Esophagus mucosa (tissue), 1 donor: ENCODE measurements at places on chromosomes 1 and 21.

GRCh38 chr1:173418107-173418985 is 58.8 kb upstream of the PRDX6 start:
- ATAC-seq: no peak

GRCh38 chr1:197013234-197013633 is 35.9 kb downstream of the CFHR5 start:
- ATAC-seq: no peak

- ATAC-seq: no peak
Measured at GRCh38 chr1:13826009-13826408, 126.0 kb downstream of the PRDM2 start.

DNA sequence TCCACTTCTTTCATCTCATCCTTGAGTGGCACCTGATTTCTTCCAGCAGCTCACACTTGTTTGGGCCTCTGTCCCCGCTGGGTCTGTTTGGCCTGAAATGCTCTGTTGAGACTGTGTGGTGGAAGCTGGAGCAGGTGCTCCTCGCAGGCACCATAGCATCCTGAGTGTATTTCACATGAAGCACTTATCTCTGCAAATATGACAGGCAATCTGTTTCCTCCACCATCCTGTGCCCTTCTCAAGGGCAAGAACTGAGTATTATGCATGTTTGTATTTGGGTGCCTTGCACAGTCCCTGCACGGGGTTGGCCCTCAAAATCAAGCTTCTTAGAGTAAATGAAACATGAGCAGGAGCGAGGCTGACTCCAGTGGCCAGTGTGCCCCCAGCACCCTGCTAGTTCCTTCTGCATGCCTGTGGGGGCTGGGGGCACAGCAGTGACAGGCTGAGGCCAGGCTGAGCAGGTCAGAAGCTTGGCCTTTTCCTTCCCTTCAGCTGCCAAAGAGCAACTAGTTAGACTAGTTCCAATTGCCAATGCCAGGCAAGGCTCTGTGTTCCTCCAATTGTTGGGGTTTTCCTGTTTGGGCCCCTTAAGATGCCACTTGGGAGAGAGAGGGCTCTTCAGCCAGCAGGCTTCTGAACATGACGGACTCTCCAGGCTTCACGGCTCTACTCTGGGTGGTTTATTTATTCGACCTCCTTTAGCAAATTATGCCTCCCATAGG is 129.6 kb upstream of the ATP1A1 start:
- peak; percentile 19 for ATAC-seq

DNA sequence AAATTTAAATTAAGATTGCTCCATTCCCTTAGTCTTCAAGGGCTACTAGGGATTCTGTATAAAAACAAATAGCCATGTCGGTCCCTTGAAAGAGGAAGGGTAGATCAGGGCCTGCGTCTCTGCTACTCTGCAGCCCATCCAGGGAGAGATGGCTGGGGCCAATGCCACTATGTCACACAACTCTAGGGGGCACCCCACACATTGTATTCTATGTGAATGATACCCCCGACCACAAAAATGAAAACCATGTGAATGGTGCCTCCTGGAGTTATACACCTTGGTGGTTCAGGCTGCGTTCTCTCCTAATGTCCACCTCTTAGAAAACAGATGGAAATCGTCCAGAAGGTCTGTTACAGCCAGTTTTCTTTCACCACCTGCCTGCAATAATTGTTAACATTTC is 18.0 kb downstream of the PIK3C2B start:
- no peak for ATAC-seq

DNA sequence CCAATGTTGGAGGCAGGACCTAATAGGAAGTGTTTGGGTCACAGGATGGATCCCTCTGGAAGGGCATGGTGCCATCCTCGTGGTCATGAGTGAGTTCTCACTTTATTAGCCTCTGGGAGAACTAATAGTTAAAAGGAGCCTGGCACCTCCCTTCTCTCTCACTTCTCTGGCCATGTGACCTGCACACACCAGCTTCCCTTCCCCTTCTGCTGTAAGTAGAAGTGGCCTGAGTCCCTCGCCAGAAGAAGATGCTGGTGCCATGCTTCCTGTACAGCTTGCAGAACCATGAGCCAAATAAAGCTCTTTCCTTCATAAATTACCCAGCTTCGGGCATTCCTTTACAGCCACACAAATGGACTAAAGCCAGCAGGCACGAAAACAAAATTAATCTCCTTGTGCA is 23.6 kb downstream of the ACOT7 start:
- ATAC-seq: no peak

GRCh38 chr1:244296003-244296402 is 155.7 kb downstream of the ADSS2 start:
- ATAC-seq: no peak

- ATAC-seq: no peak
Measured at GRCh38 chr1:225878282-225878681, 3.9 kb downstream of the TMEM63A start.

- no peak for ATAC-seq
Measured at GRCh38 chr1:231413749-231414082, 8.4 kb downstream of the EGLN1 start.

GRCh38 chr1:22104865-22105437 is 37.9 kb downstream of the WNT4 start:
- ATAC-seq: no peak

DNA sequence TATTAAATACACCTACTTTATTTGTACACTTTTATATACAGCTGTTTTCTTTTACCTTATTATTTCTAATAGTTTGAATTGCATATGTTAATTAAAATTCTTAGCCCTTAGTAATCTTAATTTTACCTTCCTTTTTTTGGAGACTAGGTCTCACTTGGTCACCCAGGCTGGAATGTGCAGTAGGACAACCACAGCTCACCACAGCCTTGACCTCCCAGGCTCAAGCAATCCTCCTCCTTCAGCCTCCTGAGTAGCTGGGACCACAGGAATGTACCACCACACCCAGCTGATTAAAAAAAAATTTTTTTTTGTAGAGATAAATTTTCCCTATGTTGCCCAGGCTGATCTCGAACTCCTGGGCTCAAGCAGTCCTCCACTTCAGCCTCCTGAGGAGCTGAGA is 15.0 kb upstream of the SDC3 start:
- ATAC-seq: no peak

- no peak for ATAC-seq
Measured at GRCh38 chr1:24553931-24554330, 2.0 kb upstream of the NCMAP start.

DNA sequence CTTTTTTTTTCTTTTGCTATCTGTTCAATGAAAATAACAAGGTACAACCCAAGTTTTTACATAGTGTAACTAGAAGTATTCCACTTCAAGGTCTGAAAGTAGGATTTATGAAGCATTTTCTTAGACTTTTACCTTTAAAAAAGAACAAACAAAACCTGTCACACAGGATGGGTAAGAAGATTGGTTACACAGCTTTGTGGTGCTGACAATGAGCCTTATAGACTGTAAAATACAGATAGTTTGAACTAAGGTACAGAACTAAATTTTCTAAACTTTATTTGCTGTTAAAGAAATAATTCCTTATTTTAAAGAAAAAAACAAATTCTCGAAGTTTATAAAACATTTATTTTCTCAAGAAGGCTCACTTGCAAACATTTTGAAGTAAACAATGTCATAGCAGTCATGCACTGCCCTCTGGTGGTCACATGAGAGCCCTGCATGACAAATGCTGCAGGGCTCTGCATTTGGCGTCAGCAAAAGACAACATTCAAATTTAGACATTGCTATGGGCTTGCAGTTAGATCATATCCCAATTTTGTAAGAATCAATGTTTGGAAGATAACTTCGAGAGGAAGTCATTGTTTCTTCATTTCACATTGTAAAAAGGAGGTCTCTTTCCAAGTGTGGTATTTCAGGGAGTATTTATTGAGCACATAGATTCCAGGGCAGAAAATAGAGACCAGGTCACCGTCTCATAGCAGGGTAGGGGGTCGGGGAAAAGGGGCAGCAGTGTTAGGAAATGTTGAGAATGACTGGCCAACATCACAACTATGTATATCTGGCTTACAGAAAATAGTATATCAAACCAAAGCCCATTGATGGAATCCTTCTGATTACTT is 115.3 kb upstream of the FMN2 start:
- no peak for ATAC-seq

DNA sequence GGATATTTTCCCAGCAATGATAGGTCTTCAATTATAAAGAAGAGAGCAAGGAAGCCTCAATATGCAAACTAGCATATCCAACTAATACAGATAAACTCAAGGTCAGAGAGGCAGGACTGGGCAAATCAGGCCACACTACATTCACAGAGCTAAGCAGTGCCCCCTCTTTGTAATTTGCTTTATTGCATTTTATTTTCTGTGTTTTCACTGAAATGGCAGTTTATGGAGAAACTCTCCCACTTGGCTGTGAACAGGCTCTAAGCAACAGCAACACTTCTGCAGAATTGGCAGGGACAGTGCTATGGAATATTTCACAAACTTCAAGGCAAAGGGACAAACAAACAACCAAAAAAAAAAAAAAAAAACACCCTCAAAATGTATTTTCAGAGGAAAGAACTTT is 93.4 kb upstream of the SOD1 start:
- no peak for ATAC-seq
